Fibroblast of skin of right biceps (primary cell): ENCODE measurements at places on chromosomes 12 and 14.

DNA sequence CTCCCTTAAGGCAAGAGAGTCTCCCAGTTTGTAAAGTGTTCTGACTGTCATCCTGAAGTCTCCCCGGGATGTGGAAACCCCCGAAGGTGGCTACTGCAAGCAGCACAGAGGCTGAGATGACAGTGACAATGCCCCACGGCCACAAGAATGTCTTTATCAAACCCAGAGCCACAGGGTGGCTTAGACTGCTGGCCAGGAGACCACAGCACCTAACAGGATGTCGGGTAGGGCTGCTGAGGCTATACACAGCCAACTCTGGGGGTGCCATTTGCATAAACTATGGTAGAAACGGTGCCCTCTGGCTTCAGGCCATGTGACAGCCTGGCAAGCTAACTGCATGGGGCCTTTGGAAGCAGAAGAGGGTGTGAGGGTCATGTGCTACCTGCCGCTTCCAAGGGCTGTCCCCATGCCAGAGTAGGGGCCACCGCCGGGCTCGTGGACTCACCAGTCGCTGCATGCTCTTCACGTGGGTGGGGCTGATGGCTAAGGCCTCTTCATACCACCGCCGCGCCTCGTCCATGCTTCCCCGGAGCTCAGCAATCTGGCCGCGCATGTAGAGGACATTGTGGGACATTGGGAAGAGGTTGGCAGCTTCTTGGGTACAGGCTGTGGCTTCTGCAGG, 180.9 kb downstream of the CALM1 start:
- DNase-seq, result no peak

GRCh38 chr14:51445001-51445390, 204.9 kb downstream of the TMX1 start:
- no peak for DNase-seq

DNA sequence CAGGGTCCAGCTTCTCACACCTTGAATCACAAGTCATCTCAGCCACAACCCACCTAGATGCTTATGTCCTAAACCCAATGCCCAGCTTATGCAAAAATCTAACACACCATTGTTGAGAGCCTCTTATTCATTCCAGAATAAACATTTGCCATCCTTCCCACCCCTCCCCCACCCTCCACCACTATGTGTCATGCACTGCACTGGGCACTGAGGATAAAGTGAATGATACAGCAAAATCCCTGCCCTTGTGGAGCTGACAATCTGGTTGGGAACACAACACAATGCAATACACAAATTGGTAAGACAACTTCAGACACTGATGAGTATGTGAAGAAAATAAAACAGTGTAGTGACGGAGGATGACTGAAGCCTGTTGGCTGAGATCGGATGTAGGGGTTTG, 1.4 kb upstream of the GLTP start:
- no peak for DNase-seq

DNA sequence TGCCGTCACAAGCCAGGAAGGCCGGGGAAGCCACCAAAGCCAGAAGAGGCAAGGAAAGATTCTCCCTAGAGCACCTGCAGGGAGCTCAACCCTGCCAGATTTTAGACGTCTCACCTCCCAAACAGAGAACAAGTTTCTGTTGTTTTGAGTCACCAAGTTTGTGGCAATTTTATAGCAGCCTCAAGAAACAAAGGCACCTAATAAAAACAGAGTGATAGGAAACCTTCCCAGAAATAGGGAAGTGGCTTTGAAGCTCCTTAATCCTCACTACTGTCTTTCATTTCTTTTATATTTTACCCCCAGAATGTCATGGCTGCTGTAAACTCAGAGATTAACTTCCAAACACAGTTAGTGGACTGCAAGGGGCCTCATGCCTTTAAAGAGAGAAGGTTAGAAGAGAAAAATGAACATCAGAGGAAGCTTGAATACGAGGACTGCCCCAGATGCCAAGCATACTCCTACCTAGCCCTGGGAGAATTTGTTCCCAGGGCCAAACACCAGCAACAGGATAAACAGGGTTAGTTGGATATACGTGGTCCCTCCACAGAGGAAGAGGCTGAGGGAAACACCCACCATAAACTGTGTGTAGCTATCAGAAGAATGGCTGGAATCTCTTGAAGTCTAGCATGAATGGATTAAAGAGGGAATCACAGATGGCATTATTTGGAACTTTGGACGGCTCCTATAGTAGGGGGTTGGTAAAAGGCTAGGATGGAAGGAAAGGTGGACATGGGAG, 148.3 kb downstream of the KCNA5 start:
- DNase-seq, result no peak

- DNase-seq, result no peak
Measured at GRCh38 chr12:67804168-67804567, 155.6 kb downstream of the DYRK2 start.

DNA sequence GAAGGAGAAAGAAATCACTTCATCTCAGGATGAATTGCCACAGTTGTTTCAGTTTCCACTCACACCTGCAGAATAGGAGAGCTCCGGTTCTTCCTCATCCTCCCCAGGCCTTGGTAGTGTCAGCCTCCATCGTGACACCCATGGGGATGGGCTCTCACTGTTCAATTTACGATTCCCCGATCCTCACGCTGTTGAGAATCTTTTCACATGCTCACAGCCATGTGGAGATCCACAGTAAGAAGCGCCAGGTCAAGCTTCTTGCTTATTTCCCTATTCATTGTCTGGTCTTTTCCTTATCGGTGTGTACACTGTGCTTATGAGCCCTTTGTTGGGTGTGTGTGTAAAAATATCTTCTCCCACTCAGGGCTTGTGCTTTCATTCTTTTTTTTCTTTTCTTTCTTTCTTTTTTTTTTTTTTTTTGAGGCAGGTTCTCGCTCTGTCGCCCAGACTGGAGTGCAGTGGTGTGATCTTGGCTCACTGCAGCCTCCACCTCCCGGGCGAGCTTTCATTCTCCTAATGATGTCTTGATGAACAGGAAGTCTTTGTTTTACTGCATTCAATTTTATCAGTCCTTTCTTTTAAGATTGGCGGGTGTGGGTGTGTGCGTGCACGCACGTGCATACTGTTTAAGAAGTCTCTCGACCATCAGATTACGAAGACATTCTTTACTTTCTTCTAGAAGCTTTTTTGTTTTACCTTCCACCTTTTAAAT, 21.5 kb downstream of the RIN3 start:
- DNase-seq, result no peak

DNA sequence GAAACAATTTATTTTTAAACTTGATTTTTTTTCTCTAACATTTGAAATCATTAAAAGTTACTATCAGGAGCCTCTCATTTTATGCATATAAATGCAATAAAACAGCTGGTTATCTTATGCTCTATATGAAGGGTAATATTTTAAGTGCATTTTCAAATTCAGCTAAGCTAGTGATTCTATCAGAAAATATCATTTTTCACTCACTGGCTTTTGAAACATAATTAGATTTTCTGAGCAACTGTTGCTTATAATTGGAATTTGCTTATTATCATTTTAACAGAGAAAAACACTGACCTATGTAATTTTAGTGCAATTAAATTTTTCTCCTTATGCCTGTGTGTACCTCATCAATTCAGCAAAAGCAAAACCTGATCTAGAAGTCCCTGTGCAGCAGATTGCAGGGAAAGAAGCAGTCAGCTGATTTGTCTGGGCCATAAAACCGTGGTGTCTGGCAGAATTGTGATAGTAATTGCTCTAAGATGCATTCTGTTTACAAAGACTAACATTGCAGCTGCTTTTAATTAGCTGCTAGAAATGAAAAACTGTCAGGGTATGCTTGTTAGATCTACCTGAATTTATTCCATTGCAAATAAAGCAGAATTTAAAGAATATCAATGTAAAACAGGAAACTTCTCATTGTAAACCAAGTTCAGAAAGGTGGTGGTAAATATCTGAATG, 75.0 kb downstream of the BICD1 start:
- no peak for DNase-seq

GRCh38 chr12:70165450-70165849, 77.8 kb upstream of the CNOT2 start:
- DNase-seq, result no peak

DNA sequence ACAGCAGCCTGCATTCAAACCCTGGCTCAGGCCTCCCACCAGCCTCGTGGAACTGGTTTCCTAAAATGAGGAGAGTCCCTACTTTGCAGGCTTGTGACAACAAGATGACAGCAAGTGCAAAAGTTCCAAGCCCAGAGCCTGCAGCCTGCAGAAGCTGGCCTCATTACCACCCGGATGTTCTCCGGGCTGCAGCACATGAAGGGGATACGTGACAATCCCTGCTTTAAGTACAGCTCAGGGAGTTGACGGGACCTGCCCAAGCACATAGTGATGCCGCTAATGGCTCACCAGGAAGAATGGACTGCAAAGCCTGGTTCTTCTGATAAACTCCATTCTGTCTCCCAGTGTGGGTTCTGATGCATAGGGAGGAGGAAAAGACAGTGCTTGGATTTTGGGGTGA, 15.0 kb downstream of the SSH1 start:
- DNase-seq, result no peak

- no peak for DNase-seq
Measured at GRCh38 chr12:123073962-123074801, 76.7 kb downstream of the PITPNM2 start.

- DNase-seq, result no peak
Measured at GRCh38 chr12:87943762-87944161, 85.4 kb downstream of the C12orf50 start.

- DNase-seq, result peak; percentile 61
Measured at GRCh38 chr14:37232907-37233481, 35.3 kb downstream of the MIPOL1 start.

DNA sequence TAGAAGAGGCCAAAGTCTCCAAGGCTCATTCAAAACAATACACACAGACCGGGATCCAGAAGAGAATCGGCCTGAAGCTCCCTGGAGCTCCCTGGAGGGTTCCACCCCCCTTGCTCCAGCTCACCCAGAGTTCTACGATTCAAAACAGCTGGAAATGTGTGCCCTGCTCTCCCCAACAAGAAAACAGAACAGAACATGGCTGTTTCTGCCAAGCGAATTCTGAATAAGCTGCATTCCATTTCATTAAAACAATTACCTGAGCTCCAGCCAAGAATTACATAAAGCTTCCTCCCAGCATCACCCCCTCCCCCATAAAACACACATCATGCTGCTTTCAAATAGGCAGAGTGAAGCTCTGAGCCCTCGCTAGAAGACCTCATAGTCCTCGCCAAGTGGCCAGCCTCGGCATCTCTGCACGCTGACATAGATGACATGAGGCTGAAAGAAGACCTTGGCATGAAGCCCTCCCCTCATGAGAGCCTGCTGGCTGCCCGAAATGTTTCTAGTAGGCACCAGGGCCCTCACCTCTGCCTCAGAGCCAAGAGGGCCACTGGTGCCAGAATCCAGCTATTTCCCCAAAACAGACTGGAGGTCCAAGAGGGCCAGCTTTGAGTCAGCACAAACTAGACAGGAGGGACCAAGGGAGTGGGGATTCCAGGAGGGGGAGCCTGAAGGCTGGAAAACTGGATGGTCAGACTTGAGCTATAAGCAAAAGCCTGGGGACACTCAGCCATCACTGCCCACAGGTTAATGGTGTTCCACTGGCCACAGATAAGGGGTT, 8.3 kb downstream of the PXN start:
- peak; percentile 97 for DNase-seq

GRCh38 chr14:71399057-71399487, 491.8 kb downstream of the PCNX1 start:
- no peak for DNase-seq

DNA sequence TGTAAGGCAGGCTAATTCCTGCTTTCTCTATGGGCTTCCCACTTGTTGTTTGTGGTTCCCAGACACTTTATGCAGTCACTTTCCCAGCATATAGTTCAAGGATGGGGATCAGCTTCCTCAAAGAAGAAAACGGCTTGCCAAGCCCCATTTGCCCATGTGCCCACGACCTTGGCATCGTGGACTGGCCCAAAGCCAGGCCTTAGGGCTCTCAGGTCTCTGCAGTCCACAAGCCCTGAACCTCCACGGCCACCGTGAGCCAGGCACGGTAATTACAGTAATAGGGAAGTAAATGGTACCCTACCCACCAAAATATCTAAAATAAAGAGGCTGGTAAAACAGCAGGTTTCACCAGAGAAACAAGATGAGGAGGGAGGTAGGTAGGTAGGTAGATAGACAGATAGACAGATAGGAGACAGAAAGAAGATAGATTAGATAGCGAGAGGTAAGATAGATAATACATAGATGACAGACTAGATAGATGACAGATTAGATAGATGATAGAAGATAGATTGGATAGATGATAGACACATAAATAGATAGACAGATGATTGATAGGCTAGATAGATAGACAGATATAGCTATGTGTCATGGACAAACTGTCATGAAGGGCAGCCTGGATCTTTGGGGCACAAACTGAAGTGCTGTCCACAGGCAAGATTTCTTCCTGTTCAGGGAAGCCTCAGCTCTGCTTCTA, 163.1 kb downstream of the SLC15A4 start:
- no peak for DNase-seq

GRCh38 chr14:51512316-51512715, 139.4 kb upstream of the FRMD6 start:
- DNase-seq, result peak; percentile 64

DNA sequence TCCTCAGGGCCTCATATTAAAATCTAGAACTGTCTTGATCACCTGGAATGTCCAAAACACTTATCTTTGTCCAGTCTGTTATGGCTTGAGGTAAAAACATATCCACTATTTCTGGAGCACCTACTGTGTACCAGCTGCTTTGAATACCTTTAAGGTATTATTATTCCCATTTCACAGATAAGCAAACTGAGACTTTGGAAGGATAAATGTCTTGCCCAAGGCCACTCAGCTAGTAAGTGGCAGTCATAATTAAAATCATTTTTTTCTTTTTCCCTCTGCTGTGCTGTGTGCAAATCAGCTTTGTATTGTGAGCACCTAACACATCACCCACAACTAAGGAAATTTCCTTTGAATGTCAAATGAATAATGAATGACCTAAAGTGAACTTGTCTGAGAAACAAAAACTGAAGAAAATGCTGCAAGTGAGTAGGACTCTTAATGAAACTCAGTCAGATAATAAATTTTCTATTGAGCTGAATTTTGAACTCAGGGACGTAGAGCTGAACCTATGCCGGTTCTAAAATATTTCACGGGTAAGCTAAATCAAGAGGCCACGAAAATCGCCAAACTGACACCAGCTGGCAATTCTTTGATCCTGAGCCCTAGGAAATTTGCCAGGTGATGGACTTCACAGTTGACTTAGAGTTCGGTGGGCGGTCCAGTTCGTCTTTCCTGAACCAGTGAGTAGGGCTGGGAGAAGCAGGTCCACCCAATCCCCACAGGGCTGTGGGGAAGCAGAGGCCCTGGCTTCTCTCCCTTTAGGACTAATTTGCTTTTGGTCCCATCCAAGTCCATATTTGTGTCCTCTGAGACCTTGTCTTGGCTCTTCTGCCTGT, 159.7 kb upstream of the PWP1 start:
- DNase-seq, result no peak

GRCh38 chr14:50003213-50004021, 110.5 kb downstream of the ARF6 start:
- peak; percentile 64 for DNase-seq

- DNase-seq, result no peak
Measured at GRCh38 chr12:132477017-132477702, 12.8 kb upstream of the FBRSL1 start.
